Pancreas (tissue), 10 donors: ENCODE measurements at places on chromosomes 2 and 18.

DNA sequence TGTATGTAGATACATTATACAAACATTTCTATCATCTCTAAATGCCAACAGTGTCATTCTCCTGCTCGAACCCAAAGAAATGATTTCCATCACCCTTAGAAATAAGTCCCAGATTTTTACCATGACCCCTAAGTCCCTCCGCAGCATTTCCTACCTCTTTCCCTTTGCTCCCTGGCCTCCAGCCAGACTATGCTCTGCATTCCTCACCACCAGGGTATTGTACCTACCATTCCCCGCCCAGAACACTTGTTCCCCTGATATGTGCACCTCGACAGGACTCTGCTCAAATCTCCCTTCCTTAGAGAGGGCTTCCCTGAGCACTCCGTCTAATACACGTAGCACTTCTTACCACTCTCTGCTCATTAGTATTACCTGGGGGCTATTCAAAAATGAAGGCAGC, 630.2 kb downstream of the ARHGAP15 start:
- DNase-seq, result no peak

- no peak for DNase-seq
Observed at GRCh38 chr2:165373278-165374010, 96.1 kb upstream of the CSRNP3 start.

DNA sequence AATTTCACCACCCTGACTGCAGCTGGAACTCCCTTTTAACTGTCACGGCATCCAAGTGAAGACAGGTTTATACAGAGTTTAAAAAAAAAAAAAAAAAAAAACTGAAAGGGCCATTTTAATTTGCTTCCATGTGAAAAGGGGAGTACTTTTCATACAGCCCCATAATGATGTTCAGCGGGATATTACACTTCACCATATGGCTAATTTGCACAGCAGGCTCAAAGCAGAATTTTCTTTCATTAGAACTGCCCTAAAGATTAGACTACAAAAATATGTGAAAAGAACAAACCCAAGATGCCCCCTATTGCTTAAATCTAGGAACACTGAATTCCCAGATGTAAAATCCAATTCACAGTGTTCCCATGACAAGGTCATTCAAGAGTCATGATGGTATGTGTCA, 301.8 kb downstream of the EXOC6B start:
- no peak for DNase-seq

DNA sequence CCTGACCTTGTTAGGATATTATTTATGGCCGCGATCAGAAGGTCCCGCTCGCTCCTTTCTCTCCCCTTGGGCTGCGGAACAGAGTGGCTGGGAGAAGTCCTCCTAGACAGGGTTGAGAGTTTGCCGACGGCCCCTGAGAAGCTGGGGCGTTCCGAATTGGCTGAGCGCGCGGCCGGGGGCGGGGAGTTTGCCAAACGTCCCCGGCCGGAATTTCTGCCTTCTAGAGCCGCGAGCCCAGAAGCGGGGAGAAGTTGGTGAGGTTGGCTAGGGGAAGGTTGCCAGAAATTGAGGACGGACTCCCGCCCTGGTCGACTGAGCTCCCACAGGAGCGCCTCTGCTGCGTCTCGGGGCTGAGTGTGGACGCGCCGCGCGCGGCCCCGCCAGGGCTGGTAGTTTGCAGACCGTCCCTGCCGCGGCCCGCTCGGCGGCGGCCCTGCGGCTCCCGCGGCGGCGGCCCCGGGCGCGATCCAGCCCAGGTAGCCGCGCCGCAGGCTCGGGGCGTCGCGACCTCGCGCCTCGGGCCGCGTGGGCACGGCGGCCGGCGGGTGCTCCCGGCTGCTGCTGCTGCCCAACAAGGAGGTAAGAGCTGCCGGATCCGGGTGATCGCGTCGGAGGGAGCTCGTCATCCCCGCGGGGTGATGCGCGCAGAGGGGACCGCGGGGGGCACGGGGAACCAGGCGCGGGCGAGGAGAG, 134.0 kb upstream of the MGAT5 start:
- DNase-seq, result peak; percentile 88

- DNase-seq, result peak; percentile 91
Observed at GRCh38 chr2:238263204-238264071, 23.6 kb upstream of the HES6 start.

GRCh38 chr2:112085916-112086669, 31.0 kb downstream of the TMEM87B start:
- no peak for DNase-seq

GRCh38 chr2:45274250-45274926, 265.1 kb upstream of the SIX2 start:
- peak; percentile 93 for DNase-seq

- no peak for DNase-seq
Observed at GRCh38 chr2:219772103-219772635, 144.7 kb downstream of the SLC4A3 start.

DNA sequence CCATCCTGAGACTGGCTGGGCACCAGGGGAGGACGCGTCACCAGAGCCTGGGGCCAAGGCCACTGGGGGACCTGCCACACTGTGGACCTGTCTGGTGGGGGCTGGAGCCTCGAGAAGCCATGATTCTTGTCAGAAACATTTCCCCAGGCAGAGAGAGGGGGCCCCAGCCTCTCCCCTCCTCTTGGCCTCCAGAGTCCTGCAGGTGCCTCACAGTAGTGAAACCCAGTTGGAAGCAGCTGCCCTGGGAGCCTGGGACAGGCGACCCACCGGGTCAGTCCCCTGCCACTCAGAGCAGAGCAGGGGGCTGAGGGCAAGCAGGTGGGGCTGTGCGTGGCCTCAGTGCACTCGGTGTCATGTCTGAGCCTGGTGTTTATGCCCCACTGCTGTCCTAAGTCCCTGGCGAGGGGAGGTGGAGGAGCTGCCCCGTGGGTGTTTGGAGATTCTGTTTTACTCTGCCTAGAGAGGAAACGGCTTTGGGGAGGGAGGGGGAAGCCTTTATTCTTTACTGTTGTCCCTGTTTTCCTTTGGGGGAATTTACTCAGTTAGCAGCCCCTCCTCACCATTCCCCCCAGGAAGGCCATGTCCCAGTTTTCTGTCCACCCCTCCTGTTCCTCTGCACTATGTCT, 7.7 kb downstream of the OXER1 start:
- no peak for DNase-seq

- no peak for DNase-seq
Observed at GRCh38 chr18:69664399-69664798, 263.7 kb downstream of the DOK6 start.

DNA sequence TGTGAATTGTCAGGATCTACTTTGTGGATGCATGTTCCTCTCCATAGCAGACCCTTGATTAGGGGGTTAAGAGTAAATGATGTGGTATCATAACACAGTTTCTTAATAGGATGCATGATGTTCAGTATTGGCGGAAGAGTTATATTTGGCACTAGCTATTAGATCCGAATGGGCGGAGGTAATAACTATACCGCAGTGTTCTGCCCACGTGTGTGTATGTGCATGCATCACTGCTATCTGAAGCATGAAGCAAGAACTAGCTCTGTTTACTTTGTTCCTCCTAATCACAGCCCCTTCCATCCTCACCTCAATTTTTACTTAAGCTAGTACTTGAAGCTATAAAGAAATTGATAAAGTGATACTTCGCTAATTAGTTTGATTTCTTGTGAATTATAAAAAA, 159.6 kb upstream of the NOSTRIN start:
- no peak for DNase-seq

DNA sequence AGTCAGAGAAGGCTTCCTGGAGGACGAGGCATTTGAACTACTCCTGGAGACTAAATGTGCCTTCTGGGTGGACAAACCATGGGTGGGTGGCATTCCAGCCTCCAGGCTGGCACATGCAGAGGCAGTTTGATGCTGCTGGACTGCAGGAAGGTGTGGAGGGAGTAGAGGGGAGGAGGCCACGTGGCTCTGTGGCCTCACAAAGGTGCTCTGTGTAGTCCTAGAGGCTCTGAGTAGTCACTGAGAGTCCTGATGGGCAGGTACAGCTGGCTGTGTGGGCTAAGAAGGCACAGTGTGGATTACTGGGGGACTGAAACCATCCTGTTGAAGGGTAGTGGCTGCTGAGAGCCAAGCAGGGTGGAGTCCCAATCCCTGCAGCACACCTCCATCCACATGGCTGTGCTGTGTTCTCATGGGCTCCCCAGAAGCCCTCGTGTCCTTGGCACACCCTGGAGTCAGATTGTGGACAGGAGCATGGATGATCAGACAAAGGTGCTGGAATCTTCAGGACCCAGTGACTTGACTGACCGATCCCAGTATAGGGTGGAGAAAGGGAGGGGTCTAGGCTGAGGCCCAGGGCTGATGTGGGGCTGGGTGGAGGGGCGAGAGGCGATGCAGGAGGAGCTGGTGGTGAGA, 87.4 kb upstream of the HS6ST1 start:
- DNase-seq, result no peak

GRCh38 chr2:163951312-163951711, 215.5 kb upstream of the FIGN start:
- DNase-seq, result no peak

DNA sequence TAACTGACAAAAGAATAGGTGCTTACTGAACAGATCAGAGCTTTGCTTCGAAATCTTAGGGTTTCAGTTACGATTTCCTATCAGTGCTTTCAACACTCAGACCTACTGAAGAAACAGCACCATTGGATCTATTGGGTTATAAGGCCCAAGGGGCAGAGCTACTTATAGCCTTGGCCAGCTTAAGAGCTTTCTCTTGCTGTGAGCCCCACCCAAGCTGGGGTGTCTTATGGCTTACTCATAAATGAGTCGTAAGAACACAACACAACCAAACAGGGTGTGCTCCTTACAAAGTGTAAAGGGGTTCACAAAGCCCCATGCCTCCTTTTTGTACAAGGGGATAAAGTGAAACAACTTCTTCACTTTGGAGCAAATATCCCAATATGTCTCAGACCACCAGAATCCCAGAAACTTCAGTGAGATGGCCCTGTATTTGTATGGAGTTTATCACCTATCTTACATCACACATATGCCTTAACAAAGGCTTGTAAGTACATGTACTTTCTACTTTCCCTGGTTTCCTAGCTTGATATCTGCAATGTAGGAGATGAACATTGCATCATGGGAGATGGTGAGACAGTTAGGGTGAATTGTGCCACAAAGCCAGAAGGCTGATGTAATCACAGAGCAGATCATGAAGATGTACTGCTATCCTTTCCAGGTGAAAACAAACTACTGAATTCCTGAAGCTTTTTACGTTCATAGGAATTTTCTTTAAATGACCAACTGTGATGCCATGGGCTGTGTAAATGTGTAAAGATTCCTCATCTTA, 115.5 kb upstream of the GLI2 start:
- no peak for DNase-seq

DNA sequence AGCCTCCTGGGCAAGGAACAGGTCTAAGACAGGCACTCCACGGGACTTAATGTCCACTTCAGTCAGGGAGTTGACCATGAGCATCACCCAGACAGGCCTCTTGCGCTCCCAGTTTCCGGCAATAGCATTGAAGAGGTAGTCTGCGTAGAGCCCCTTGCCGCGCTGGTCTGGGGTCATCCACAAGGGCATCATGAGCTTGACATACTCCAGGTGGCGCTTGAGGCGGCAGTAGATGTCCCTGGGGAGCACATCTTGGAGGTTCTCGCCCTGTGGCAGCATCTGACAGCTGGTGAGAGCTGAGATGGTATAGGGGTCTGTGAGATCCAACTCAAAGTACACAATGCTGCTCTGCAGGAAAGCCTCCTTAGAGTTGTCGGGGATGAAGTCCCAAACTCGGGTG, 10.6 kb downstream of the TRABD2A start:
- no peak for DNase-seq

DNA sequence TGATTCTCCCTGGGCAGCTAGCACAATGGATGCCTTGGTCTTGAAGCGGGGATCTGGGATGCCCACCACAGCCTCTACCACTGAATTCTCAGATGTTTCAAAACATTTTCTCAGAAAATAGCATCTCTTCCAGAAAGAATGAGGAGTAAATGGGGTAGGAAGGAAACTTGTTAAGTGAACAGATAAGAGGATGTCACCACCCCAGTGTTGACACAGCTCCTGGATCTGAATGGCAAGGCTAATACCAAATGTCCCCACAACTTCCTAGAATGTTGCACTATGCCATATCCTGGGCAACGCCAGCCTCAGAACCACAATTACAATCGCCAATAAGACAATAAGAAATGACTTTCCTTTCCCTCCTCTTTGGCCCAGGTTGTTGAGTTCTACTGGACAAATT, 177.2 kb downstream of the BCL11A start:
- no peak for DNase-seq

DNA sequence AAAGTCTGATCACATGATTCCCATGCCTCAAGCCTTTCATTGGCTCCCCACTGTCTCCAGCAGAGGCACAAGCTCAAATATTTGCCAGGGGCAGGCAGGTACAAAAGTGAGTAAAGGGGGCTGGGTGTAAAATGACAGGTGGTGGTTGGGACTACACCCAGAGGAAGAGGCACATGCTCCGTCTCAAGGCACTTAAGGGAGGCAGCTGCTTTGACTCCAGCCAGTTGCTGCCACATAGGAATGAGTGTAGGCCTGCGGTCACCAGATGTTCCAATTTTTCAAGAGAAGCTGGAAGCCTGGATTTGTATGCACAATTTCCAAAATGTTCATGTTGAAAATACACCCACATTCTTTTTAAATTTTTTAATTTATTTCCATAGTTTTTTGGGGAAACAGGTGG, 164.4 kb downstream of the UPP2 start:
- no peak for DNase-seq

DNA sequence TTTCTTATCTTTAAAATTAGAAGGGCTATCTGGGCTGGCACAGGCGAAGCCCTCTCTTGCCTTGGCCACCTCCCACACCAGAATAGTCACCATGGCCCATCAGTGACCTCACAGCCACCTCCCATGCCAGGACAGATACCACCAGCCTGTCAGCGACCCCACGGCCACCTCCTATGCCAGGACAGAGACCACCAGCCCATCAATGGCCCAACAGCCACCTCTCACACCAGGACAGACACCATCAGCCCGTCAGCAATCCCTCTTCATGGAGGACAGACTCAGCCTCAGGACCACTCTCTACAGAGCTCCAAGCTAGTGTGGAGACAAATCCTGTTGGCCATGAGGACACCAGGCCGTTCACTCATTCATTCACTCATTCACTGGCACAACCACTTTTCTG, 74.6 kb downstream of the ASB1 start:
- no peak for DNase-seq

DNA sequence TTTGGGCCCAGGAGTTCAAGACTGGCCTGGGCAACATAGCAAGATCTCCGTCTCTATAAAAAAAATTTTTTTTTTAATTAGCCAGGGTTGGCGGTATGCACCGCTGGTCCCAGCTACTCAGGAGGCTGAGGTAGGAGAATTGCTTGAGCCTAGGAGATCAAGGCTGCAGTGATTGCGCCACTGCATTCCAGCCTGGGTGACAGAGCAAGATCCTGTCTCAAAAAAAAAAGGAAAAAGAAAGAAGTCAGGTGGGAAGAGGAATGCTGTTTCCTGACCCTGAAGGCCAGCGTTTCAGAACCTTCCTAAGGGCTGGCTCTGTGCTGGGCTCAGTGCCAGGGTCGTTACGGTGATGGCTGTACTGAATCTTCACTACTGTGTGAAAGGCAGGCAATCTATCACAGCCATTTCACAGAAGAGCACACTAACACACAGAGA, 35.0 kb upstream of the AGAP1 start:
- peak; percentile 23 for DNase-seq
